Mucosa of gallbladder (tissue), 1 donor: ENCODE measurements at places on chromosomes 7 and 10.

DNA sequence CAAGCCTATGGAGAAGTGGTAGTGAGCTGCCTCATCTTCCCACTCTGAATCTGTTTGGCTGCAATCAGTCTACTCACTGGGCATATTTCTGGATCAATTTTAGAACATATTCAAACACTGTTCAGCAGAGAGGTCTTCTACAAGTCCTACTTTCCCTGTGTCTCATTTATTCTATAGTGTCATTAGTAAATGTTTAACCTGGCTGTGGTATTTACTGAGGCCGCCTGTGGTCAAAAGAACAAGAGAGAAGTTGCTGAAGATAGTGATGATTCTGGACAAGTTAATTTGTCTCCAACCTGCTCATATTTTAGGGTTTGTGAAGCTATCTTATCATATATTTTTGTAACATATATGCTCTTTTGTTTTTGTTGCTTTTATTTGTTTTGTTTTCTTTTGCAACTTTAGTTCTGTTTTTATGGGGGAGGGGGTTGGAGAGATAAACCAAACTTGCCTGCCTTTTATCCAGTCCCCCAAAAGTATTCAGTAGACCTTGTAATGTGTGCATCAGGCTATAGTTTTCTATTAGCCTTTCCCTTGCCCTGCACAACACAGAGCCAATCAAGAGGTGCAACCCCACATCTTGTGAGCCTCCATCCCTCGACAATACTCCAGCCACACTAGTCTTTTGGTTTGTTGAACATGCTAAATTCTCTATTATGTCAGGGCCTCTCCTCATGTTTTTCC is 362.8 kb upstream of the MBL2 start:
- DNase-seq, result no peak

DNA sequence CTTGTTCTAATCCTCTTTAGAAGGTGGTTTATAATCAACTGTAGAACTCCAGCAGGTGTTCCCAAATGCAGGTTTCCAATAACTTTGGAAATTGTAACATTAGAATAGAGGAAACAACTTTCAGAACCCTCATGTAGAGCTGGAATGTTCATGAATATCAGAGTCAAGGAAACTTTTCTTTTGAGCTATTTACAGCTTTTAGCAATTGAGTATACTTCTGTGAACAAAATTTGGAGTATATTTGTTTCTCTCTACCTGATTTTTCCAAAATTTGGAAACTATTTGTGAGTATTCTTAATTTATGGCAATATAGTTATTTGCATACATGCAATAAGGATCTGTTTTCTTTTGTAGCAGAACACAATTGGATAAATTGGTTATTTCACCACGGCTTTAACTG is 2.8 kb upstream of the CFAP43 start:
- no peak for DNase-seq

- DNase-seq, result no peak
Observed at GRCh38 chr10:64090865-64091264, 569.7 kb downstream of the REEP3 start.

DNA sequence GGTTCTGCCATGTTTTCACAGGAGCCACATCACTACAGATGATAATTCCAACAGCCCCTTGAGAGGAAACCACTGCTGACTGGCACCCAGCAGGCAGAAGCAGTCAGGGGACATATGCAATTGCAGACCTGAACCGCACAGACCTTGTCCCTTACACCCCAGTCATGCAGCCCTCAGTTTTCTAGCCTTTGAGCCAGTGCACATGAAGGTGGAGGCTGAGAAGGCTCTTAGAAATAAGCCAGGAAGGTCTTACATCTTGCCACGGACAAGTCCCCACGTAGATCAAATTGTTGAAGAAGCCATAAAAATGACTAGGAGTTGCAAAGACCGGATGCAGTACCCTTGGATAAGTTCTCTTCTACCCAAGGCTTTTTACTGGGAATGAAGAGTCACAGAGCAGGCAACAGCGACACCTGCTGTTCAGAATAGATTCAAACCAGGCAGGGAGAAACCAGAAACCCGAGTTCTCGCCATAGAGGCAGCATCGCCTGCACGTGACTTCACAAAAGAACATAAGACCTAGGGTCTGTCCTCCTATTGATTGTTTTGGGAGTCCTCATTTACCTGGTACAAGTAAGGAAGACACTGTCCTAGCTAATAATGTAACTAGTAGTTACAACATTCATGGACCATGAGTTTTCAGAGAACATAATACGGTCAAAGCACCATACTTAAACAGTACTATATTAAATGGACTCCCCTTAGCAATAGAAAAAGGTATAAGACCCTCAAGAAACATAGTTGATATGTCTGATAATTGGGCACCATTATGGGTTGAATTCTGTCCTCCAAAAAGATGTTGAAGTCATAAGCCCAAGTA is 11.1 kb downstream of the STEAP1B start:
- DNase-seq, result peak; percentile 73
